ENCODE measurements at places on chromosomes 11 and 22.

GRCh38 chr11:12922418-12922817 lies 86.7 kb upstream of the RASSF10 start:
- no peak for DNase-seq

DNA sequence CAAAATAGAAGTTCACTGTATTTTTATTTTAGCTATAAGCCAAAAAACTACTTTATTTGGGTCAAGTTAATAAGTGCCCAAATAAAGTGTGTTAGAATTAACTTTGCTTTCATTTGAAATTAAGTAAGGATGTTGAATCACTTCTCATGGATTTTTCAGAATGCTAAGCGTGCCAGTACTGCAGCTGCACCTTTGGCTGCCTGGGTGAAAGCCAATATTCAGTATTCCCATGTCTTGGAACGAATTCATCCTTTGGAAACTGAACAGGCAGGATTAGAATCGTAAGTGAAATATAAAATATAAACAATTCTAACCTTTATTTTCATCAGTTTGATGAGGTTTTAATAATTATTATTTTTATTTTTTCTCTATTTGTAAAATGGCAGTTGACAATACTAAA lies 113.6 kb downstream of the DYNC2H1 start:
- no peak for DNase-seq

- no peak for DNase-seq
These were observed 58.7 kb downstream of the ACER3 start for GRCh38 chr11:76919467-76919866.

- no peak for DNase-seq
These were observed 9.4 kb downstream of the MMP7 start for GRCh38 chr11:102521121-102521520.

GRCh38 chr22:49353235-49353634 lies 474.4 kb downstream of the BRD1 start:
- DNase-seq: no peak

- DNase-seq: no peak
These were observed 913 bp downstream of the ZNHIT2 start for GRCh38 chr11:65116370-65117205.

DNA sequence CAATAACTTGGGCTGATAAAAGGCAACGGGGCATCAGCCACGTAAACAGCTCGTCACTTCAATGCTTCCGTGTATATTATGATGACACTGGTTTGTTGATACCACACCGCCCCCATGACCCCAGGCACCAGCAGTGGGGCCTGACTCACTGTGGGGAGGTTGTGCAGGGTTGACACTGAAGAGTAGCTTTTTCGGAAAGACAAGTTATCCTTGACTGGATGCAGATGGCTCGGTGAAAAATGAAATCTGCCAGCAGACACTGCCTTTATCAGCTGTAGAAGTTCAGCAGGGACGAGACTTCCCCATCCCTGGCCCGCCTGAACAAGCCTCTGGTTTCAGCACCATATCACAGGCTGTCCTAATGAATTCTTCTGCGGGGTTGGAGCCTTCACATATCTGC lies 55.6 kb downstream of the WT1 start:
- no peak for DNase-seq

- DNase-seq: no peak
These were observed 4.5 kb downstream of the CNTF start for GRCh38 chr11:58626934-58627483.

DNA sequence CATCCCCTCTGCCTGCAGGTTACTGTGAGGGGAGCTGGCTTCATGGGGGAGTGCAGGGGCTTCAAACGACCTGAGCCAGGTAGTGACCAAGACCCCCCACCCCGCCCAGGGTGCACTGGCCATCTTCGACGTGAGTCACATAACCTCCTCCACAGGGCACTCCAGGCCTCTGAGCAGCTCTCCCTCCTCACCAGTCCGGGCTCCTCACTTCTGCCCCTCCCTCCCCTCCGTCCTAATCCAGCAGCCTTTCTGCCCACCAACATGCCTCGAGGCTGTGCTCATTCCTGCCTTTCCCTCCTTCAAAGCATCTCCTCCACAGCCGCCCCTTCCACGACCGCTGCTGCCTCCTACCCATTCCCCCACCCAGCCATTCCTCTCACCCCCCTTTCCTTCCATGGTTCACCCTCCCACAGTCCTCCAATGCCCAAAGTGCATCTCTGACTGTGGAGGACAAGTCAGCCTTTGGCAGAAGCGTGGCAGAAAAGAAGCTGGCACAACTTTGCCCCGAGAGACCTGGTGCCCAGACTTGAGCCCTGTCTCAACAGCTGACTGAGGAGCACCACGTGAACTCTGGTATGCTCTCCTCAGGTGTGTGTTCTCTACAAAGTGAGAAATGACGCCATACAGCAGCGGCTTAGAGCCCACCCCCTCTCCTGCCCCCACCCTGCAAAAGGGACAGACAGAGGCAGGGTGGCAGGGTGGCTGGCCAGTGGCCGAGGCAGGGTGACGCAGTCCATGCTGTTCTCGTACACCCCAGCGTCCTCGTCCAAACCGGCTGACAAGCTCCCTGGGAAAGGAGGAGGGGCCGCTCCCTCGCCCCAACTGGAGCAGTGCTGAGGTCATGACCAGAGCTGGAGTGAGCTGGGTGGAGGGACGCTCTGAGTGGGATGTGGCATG lies 30.4 kb downstream of the OPCML start:
- no peak for DNase-seq

DNA sequence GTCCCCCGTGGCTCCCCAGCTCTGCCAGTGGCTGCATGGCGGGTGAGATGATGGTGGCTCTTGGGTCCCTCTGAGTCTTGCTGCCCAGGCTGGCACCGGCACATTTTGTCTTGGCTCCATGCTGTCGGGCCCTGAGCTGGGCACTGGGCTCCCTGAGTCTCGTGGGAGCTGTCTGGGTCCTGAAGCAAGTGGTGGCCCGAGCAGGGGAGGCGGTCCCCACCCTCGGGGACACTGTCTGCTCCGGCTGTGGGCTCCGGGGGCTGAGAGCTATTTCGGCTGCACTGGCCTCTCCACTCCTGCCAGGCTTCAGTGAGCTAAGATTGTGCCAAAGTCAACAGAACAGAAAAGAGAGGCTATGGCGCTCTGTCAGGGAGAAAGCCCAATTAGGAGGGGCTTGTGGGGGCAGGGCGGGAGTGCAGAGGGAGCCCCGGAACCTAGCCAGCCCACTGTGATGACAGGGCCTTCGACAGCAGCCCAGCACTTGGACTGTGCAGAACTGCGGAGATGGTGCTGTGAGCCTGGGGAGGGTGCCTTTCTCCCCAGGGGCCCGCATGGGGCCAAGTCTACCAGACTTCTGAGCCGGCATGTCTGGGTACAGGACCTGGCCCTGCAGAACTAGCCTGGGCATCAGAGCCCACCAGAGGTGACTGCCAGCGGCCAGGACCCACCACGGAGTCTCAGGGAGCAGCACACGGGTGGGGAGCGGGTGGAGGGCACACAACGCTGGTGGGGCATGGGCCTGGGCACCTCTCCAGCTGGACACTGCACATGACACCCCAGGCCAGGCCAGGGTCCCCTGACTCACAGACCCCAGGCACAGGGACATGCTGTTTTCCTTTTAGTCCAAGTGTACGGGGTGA lies 38.0 kb downstream of the RTN4R start:
- no peak for DNase-seq

DNA sequence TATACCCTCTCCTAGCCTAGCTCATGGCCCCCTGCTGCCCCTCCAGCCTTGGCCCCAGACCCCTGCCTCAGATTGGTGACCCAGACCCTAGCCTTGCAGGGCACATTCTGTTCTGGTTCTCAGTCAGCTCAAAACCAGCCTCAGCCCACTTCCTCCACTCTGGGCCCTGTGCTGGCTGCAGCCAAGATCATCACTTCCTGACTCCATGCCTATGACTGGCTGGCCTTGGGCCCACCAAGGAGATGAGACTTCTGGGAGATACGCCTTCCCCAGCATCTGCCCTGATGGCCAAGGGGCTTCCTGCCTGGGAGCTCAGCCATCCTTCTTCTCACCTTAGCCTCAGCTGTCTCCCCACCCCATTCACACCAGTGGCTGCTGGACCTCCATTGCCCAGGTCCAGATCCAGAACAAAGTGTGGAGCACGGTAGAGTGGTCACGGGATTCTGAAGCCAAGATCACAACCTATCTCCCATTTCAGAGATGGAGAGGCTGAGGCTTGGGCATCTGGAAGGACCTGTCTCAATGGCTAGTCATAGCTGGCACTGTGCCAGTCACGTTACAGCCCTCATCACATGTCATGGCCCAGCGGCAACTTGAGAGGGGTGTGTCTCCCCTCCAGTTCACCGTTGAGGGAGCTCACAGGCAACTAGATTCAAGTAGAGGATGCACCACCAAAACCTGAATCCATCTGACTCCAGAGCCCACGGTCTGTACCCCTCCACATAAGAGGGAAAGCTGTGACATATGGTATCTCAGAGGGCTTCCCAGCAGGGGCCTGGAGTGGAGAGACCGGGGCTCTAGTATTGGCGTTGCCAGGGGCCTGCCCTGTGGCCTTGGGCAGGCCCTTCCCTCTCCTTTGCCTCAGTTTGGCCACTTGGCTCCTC lies 43.0 kb upstream of the KLHL35 start:
- DNase-seq: no peak

DNA sequence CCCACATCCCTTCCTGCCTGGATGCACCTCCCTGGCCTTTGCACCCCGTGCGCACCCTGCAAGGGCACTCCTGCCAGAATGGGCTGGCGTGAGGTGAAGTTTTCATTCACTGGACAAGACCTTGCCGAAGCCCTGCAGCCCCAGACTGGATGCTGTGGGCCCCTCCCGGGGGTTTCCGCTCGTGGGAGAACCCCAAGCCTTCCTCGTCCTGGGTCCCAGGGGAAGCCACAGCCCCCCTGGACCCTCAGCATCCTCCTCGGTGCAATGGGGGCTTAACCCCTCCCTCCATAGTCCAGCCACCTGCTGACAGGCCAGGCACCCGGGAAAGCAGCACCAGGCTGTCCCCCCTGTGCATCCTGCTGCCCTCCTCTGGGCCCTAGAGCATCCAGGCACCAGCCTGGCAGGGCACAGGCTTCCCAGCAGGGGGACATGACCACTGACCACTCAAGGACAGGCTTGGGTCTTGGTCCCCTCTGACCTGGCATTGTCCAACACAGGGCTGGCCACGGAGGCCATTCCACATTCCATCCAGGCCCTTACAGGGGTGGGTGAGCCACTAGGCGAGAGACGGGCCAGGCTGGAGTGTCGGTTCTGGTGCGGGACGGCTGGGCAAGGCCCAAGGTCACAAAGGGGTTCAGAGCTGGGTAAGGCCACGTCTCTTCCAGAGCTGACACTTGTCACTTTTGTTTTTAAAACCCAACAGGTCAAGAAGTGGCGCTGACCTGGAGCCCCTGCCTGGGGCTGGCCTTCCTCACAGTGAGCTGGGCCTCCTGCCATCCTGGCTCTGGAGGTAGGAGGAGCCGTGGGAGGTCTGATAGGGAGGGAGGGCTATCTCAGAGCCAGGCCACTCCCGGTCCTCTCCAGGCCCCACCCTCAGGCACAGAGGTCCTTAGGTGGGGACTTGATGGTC lies 41.5 kb upstream of the PPARA start:
- DNase-seq: peak; percentile 61

GRCh38 chr11:119533921-119534736 lies 111.2 kb upstream of the THY1 start:
- peak; percentile 88 for DNase-seq

DNA sequence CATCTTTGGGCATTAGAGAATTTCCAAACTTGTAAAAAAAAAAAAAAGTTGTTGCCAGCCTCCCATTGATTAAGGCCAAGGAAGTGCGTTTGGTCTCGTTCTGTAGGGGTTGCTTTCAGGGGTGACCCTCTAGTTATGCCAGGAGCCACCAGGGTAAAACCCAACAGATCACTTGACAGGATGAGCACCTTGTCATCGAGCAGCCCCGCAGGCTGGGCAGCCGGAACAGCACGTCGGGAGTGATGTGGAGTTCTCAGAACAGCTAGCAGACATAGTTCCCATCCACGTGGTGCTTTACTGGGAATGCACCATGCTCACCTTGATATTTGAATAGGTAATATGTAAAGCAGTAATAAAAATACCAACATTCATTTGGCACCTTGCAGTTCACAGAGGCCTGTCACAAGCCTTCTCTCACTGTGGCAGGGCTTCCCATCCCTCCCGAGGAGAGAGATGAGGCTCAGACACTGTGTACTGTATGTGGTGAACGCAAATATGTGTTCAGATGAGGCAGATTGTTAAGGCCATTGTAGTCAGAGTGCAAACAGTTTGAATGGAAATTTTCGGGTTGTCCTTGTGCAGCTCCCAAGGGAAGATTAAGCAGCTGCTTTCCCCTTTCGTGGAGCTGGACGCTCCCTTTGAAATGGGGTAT lies 70.9 kb upstream of the SORL1-AS1 start:
- DNase-seq: no peak

GRCh38 chr11:90849312-90849711 lies 626.5 kb upstream of the CHORDC1 start:
- DNase-seq: no peak

GRCh38 chr11:61103851-61104423 lies 1.6 kb downstream of the CD5 start:
- DNase-seq: no peak

- no peak for DNase-seq
These were observed 49.5 kb downstream of the NNMT start for GRCh38 chr11:114345575-114346222.

DNA sequence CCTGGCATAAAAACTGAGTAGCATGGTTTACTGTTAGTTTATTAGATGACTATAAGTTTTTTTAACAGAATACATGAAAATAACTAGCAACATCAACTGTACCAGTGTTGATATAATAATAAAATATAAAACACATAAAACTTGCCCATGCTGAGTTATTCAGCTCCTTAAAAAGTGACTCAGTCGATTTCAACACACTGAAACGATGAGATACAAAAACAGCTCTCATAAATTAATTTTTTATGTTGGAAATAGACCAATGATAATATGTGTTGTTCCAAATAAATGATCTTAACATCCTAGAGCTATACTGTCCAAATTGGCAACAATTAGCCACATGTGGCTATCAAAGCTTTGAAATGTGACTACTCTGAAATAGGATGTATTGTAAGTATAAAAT lies 15.9 kb downstream of the PDGFD start:
- DNase-seq: no peak

- no peak for DNase-seq
These were observed 1190.3 kb upstream of the RAG2 start for GRCh38 chr11:37788141-37788877.

DNA sequence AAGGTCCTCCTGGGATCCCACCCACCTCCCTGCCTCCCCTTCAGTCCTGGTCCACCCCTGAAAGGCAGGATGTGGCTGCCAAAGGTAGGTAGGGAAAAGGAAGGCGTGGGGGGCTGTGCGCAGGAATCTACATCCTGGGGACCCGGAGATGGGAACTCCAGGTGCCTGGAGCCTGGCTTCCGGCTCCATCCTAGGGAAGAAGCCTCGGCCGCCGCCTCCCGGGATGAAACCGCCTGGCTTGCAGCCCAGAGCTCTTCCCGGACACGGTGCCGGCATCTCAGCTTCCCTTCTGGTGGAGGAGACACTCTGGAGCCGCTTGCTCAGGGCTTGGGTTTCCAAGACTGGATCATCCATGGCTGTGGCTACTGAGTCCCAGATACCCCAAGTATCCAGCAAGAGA lies 33.3 kb upstream of the PDGFB start:
- no peak for DNase-seq

DNA sequence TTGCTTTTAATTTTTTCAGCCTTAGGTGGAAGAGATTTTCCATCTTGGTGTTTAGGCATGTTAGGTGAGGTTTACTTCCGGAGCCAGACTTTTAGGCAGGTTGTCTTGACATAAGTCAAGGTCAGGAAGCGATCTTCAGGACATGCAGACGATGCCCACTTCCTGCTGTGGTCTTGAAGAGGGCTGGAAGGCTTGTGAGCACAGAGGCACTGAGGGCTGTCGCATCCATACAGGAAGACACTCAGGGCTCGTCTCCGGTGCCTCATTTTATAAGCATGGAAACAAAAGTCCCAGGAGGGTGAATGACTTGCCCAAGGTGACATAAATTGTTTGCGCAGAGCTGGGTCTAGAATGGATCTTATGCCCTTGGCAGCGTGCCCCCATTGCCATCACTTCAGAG lies 30.8 kb downstream of the MARK2 start:
- no peak for DNase-seq
